ENCODE measurements at places on chromosomes 3 and 15.

DNA sequence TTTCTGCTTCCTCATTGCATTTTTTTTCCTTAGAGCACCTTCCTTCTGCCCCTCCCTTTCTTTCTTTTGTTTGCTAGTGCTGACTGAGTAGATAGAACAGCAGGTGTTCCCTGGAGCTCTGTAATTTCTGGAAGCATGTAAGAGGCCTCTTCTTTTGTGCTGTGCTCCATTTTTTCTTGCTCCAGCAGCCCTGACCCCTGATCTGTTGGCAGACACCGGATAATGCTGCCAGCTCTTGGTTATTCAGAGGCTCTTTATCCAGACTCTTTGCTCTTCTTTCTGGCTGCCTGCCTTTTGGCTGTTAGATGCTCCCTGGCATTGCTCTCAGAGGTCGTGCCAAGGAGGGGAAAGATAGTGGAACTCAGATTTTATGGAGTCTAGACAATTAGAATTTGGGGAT, 104.4 kb upstream of the RBMS3 start:
- no peak for DNase-seq

GRCh38 chr15:42146551-42147430, 9.6 kb downstream of the PLA2G4F start:
- DNase-seq: no peak

- no peak for DNase-seq
Measured at GRCh38 chr3:173214576-173214975, 73.5 kb upstream of the SPATA16 start.

GRCh38 chr3:74465715-74466410, 148.6 kb downstream of the CNTN3 start:
- DNase-seq: no peak

DNA sequence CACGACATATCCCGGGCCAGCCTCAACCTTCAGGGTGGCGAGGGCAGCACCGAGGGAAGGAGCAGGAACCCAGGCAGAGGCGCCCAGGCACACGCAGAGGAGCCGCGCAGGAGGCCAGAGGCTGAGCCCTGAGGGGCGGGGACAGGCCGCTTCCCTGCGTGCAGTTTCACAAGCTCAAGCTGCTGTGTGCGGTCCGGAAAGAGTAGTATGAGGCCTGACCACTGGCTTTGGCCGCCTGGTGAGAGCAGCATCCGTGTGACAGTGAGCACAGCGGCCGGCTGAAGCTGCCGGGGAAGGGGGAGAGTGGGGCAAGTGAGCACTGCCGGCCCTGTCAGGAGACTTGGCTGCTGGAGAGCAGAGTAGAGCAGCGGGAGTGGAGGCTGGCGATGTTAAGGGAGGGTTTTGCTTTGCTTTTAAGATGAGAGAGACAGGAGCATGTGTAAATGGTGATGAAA, 8.7 kb downstream of the ZDHHC19 start:
- peak; percentile 68 for DNase-seq

GRCh38 chr3:30354513-30354912, 251.9 kb upstream of the TGFBR2 start:
- no peak for DNase-seq

- no peak for DNase-seq
Measured at GRCh38 chr3:147680837-147681483, 271.8 kb downstream of the ZIC1 start.

DNA sequence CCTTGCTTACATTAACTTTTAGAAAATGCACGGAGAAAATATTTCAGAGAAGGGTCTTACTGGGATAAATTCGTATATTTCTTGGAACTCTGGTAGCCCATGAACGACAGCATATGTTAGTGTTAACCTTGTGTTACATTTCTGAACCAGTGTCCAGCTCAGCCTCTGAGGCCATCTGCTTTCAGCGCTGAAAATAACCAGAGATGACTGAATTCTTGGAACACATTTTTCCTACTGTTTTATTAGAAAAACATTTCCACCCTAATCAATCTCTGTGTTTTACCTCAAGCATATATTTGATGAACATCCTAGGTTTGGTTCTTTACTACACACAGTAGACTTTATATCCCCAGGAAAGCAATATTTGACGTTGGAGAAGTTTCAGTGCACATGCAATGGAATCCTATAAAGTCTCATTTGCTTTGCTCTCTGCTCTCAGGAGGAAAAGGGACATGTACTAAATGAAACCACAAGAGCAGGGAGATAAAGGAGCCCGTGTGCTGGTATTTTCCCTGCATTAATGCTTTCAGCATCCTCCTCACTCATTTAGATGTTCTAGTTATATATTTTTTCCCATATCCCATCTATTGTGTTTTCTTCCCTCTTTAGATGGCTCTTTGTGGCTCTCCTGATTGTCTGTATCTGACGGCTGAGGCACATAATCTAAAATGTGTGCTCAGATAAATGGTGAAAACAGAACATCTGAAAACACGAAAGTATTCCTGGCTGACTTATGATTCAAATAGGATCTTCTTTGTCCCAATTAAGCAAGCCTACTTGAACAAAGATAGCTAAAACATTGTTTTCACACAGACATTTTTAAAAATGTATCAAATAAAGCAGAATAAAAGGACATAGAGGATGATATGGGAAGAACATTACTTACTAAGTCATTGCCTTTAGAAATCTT, 151.7 kb upstream of the KCNMB2 start:
- DNase-seq: no peak

- no peak for DNase-seq
Measured at GRCh38 chr3:186854146-186854545, 11.6 kb downstream of the ADIPOQ start.

DNA sequence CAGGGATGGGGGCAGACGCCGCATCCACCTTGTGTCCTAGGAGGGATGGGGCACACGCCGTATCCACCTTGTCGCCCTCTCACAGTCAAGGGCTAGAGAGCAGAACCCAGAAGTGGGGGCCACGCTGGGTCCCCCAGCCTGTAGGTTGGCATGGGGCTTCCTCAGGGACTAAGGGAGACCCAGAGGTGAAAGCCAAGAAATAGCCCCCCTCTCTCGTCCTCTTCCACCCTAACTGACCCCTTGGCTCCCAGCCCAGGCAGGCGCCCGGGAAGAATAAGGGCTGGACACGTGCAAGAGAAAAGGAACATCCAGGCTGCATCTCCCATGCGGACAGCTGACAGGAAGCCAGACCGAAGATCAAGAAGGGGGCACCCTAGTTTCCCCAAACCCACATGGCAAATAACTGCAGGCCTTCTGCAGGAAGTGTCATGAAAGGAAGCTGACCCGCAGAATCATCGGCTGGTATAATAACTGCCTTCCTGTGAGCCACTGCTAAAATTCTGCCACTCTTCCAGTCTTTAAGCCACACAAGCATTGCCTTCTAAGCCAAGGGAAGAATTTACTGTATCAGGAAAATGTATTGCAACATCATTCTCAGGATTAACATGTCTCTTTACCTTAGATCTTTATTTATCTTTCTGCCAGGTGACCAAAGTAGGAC, 38.5 kb upstream of the TFRC start:
- DNase-seq: no peak

GRCh38 chr3:117633207-117633606, 923.6 kb downstream of the TUSC7 start:
- no peak for DNase-seq

DNA sequence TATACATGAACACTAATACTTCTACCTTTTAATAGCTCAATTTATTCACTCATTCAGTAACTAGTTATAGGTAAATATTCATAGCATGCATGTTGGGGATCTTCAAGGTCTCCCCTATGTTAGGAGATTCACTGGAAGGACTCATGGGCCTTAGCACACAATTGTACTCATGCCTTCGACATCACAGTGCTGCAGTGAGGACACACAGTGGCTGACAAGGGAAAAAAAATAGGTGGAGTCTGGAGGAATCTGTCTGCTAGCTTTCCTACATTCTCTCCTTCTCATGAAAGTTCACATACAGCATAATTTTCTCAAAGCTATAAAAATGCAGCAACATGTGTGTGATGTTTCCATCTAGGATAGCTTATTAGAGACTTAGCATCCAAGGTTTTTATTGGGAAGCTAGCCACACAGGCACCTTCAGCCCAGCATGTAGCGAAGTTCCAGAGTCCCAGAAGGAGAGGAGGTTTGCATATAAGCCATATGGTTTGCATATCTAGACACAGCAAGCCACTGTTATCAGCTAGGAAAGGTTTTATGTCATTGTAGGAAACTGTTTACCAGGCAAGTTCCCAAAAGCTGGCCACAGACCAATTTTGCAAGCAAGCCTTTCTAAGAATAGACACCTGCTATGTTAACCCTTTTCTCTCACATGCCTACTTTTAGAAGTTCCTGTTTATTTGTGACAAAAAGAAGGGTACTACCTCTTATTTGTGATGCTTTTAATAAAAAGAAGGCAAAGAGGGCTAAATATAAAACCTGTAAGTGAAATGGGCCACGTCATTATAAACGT, 46.4 kb downstream of the MORC1 start:
- no peak for DNase-seq

DNA sequence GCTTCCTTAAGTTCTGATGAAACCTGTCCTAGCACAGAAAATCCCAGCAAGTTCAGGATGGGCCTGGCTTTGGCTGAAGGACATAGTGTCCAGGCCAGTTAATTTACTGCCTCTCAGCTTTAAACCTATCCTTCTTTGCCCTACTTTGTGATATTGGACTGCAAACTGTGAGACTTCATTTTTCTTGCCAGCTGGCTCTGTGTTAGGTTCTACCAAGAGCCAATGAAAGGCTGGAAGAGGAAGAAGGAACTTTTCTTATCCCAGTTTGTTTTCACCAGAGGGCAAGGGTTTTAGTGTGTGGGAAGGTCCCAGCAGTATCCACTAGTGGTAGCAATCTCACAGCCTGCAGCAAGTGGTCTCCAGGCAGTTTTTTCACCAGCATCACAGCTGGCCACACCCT, 18.2 kb downstream of the DCUN1D1 start:
- DNase-seq: no peak

- peak; percentile 90 for DNase-seq
Measured at GRCh38 chr15:70035719-70036077, 62.0 kb downstream of the TLE3 start.

DNA sequence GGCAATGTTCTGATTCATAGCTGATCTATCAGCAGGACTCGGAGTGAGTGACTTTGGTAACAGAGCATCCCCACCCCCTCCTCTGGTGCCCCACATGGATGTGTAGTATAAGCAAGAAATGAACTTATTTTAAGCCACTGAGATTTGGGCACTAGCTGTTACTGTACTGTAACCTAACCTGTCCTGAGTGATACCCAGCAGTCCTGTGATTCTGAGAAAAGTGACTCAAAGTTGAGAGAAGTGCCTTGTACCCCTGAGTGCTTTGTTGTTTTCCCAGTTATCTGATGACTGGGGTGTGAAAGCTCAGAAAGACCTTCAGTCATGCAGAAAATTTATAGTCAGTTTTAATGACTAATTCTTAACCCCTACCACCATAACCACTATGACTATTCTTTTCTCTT, 439.9 kb upstream of the RBMS3 start:
- no peak for DNase-seq

DNA sequence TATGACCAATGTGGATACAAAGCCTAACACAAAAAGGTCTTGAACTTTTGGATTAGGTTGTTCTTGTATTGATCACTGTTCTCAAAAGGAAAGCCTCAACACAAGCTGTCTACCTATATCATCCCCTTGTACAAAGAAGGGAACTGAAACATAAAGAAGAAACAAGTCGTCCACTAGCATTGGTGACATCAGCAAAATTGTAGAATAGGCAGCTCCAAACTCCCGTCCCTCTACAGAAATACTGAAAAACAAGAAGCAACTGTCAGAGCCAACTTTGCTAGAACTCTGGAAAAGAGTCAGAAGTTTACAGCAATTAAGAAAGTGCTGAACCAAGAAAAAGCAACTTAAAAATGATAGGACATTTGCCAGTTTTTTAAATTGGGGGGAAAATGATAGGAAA, 7.5 kb upstream of the NR1I2 start:
- DNase-seq: peak; percentile 39

DNA sequence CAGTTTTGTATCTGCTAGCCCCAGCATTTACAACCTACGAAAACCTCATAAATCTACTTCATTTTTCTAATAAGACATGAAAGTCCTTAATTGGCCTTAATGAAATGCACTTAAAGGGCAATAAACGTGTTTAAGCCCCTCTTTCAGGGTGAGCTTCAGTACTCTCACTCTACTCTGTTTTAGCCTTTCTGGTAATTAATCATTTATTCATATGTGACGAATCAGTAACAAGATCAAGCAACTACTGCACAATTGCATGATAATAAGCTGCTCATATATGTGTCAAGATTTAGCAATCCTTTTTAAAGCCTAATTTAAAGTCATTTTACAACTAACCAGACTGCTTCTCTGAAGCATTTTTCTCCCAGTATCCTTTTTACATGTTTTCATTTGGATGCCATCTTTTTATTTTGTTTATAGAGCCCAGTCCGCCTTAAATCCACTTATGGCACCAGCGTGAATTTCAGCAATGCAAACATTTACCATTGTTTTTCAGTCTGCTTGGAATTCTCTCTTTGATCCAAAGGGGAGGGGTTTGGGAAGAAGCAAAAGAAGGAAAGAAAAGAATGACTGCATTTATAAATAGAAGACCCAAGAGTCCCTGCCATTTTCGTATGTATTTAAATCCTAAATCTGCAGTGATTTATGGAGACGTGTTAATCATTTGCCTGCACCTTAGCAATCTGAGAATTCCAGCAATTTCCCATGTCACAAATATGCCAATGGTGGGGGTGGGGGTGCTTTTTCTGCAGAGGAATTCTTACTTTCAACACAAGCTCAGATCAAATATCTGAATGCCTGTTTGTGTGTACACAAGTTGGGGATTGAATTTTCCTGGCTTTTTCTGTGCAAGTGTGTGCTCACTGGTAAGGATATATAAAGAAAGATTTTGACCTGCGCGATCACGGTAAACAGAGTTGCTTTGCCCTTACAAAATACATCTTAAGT, 230.8 kb upstream of the TBC1D5 start:
- DNase-seq: no peak

GRCh38 chr15:99454941-99455788, 110.6 kb upstream of the MEF2A start:
- DNase-seq: no peak
